ENCODE measurements at places on chromosomes 3 and 15.

- DNase-seq = no peak
Measured at GRCh38 chr3:30435861-30436331, 170.5 kb upstream of the TGFBR2 start.

DNA sequence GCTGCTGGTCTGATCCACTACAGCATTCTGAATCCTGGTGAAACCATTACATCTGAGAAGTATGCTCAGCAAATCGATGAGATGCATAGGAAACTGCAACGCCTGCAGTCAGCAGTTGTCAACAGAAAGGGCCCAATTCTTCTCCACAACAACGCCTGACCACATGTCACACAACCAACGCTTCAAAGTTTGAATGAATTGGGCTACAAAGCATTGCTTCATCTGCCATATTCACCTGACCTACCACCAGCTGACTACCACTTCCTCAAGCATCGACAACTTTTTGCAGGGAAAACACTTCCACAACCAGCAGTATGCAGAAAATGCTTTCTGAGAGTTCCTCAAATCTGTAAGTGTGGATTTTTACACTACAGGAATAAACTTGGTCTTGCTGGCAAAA lies 54.7 kb upstream of the C2CD4B start:
- DNase-seq = no peak

- DNase-seq = no peak
Measured at GRCh38 chr15:52551762-52552161, 17.1 kb downstream of the ARPP19 start.

DNA sequence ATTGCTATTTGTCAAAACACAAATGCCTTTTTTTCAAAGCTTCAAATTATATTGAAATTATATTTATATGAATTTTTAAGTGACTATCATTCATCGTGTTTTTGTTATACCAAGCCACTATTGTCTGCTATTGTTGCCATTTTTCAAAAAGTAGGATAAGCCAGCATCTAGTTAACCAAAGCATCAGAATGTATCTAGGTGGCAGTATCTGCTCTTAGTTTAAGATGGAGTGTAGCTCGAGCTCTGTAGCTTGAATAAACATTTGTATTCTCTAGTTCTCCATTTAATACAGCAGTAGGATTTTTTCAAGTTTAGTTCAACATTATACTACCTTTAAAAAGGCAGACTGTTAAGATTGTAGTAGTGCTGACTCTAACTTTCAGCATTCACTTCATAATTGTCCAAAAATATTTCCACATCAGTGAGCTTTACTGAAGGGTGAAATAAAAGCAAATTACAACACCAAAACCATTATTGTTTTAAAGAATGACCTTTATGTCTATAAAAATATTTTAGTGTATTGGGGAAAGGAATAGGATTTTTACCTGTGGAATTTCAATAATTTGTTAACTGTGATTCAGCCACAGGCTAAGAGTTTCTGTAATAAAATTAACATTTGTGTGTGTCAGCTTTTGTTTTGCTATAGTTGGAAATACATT lies 19.6 kb upstream of the C15orf61 start:
- DNase-seq = no peak

DNA sequence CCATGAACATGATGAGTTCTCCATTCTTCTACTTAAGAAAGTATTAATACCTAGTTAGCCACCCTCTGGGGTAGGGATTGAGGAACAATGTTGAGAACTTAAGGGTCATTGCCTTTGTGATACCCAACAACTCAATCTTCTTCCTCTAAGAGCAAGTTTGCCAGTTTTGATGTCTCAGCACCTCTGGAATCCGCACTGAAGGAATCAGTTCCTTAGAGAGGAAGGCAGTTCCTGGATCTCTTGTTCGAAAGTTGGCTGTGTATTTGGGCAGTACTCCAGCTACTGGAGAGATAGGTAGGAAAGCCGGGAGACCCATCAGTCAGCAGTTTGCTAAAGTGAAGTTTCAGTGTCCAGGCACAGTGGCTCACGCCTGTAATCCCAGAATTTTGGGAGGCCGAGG lies 35.6 kb upstream of the MTHFS start:
- DNase-seq = no peak

GRCh38 chr3:147431751-147432150 lies 22.6 kb downstream of the ZIC1 start:
- no peak for DNase-seq

DNA sequence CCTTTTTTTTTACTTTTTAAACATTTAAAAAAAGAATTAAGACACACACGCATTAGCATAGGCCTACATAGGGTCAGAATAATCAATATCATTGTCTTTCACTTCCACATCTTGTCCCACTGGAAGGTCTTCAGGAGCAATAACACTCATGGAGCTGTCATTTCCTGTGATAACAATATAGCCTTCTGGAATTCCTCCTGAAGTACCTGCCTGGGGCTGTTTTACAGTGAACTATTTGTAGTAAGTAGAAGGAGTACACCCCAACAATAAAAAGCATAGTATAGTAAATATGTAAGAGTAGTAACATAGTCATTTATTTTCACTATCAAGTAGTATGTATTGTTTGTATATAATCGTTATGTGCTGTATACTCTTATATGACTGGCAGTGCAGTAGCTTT lies 19.5 kb upstream of the CLDN18 start:
- DNase-seq = no peak

GRCh38 chr3:38360345-38360744 lies 13.8 kb downstream of the XYLB start:
- DNase-seq = no peak

DNA sequence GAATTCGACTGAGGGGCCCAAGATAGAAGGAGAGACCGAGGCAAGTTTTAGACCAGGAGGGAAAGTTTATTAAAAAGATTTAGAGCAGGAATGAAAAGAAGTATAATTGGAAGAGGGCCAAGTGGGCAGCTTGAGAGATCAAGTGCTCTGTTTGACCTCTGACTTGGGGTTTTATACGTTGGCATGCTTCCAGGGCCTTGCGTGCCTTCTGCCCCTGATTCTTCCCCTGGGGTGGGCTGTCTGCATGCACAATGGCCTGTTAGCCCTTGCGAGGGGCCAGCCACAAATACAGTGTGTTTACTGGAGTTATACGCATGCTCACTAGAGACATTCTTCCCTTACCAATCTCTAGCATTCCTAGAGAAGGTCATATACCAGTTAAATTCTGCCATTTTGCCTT lies 70.7 kb upstream of the LARS2 start:
- no peak for DNase-seq

DNA sequence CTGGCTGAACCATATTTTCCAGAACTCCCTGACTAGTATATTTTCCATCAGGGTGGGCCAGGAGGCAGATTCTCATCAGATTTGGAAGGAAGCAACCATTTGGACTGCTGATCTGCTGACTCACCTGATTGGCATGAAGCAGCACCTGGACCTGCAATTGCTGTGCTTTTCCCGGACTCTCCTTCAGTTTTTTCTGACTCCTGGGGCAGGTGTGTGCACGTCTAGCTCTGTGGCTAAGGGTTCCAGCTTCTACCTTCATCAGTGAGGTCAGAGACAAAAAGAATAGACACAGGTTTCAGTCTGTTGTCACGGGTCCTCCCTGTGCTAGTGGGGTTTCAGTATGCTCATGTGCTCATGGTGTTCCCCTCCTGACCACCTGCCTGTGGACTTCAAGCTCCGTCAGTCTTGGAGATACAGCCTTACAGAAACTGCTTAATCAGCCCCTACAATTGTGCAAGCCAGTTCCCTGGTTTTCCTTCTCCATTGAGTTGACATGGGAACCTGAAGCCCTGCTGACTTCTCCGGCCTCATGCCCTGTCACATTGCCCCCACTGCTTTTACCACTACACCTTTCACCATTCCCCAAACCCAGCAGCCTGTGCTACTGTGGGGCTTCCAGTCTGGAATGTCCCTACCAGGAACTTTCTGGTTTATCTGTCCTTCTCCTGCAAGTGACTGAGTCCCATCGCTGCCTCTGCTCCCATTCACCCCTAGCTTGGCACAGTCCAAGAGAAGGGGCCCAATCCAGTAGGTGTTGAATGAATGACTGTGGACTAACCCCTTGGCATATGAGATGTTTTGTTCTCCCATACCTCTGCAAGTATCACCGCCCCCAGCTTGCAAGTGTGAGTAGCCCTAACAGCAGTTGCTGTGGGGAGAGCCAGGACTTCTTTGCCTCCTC lies 31.7 kb downstream of the HMCES start:
- DNase-seq = no peak

DNA sequence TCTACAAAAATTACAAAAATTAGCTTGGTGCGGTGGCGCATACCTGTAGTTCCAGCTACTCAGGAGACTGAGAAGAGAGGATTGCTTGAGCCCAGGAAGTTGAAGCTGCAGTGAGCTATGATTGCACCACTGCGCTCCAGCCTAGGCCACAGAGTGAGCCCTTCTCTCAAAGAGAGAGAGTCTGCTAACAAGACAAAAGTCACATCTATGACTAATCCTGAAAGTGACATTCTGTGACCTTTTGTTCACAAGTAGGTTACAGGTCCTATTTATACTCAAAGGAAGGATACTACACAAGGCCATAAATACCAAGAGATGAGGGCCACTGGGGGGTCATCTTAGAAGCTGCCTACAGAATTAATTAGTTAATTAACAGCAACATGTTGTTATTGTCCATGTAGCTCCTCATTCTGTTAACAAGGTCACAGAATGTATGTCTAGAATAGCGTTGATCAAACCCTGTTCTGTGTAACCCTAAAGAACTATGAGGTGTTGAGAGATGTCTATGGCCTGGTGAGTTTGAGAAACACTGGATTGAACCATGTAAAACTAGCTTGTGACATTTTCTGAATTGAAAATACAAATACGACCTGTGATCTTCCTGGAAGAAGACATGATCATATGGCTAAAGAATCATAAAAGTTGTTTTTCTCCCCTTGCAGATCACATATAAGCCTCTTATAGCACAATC lies 97.0 kb downstream of the SAMMSON start:
- DNase-seq = no peak

DNA sequence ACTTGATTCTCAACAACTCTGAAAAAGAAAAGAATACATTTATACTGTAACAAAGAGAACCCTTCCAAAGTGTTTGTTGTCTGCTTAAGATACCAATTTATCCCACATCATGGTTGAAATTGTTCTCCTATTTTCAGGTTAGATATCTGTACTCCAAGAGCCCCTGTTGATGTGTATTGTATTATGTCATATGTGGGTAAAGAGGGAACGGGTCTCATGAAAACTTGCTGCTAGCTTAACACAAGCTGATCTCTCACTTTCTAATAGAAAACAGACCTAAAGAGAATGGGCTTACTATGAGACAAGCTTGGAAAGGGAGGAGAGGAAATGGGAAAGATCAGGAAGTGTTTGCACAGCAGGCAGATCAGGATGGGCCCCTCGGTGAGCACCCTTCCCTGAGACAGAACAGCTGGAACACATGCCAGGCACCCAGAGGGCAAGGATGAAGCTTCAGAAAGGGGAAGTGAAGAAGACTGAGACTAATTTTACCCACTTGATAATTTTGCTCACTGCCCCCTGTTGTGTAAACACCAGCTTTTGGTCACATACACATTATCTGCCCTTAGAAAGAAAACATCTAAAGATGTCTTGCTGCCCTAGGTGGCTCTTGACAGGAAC lies 747.9 kb upstream of the CCDC54 start:
- no peak for DNase-seq

DNA sequence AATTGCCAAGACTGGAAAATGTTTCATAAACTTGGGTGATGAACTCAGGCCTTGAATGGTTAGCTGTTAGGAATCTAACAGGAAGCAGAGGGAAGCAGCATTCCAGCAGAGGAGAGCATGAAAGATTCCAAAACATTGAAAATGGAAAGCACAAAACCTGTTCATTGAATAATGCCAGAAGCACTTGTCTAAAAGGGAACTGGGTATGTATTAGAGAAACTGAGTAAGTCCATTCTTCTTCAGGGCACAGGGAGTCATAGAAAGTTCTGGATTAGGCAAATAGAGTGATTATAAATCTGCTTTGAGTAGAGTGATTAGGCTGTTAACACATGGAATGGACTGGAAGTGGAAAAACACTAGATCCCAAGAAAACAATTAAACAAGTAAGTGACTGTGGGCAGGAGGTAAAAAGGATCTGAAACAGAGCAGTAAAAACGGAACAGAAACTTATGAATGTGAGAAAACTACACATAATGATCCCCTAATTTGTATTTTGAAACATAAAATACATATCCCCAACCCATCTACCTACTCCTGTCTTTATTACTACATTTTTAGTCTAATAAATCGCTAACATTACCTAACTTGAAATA lies 343.4 kb downstream of the TBC1D5 start:
- DNase-seq = no peak

GRCh38 chr3:29609328-29609811 lies 328.5 kb downstream of the RBMS3 start:
- DNase-seq = no peak

GRCh38 chr3:160801386-160802118 lies 45.5 kb downstream of the PPM1L start:
- no peak for DNase-seq

- DNase-seq = no peak
Measured at GRCh38 chr3:159877924-159878323, 110.7 kb upstream of the IL12A start.

GRCh38 chr3:138367326-138367850 lies 19.0 kb downstream of the MRAS start:
- DNase-seq = no peak

DNA sequence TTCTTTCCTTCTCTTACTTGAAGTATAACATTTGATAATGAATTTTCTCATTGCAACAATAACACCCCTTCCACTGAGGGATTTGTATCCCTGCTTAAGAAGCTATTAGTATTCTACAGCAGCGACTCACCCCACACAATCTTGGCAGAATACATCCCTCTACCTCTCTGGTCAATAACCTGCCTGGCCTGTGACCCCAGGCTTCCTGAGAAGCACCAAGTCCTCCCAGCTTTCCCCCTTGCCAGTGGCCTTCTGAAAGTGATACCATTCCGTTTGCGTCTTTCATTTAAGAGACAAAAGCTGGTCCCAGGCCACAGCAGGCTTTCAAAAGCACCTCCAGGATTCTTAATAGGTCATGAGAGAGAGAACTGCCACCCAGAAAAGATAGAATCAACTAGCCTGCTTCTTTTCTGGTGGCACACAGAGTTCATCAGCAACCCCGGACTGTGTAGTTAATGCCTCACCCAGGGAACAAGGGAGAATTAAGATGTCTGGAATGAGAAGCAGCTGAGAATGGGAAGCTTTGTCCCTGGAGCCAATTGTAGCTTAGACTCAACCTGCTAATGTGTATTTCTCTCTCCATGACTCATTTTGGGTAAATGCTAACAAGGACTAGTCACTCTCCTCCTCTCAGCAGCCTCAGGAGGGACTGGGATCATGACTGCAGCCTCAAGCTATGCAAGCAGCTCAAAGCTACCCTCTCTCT lies 101.0 kb upstream of the CPNE4 start:
- no peak for DNase-seq
